ENCODE measurements at places on chromosomes 2 and 18. TPM values are rescaled to one million over a fixed set of nuclear protein-coding genes. Genes with fewer than 3 reads are reported as not detected.

Gene IL36A
- total RNA-seq = not detected

Gene NOL4
- total RNA-seq = not detected

DNA sequence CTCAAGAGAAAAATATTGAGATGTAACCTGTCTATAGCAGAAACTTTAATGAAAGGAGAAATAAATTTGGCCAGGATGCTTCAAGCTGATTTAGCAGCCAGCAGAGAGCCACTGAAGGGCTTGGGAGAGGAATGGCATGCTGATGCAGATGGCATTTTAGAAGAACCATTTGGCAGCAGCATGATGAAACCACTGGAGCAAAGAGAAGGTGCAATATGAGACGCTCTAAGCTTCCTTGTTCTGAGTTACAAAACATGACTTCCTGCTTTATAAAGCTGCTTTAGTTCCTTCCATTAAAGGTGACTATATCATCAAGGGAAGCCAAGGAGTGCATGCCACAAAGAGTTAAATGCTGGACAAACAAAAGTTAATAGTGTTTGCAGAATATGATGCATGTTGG, 189.7 kb downstream of the PID1 start:
- no peak for DNase-seq
- H3K36me3 ChIP-seq = no peaks in the 10 kb centered on the region
- no peak overlapping the region for H3K27ac ChIP-seq
- H3K4me1 ChIP-seq = no peaks in the 10 kb centered on the region
- H3K4me3 ChIP-seq = no peak overlapping the region

Gene TCF23
- total RNA-seq = not detected

DNA sequence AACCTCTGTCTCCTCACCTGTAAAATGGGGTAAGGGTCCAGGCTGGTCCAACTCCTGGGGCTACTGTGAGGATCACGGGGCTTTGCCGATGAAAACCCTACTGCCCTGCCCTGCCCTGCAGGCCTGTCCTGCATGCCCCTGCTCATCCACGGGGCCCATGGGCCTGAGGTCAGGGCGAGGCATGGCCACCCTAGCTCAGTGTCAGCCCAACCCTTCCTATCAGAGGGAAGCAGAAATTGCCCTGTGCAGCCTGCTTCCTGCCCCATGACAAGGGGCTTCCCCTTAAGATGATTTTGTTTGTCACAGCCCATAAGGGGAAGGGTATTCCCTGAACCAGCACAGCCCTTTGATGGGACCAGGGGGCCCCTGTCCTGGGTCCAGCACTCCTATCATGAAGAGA, 353.6 kb upstream of the ID2 start:
- DNase-seq = no peak
- H3K4me1 ChIP-seq = peaks cover 7% of the 10 kb centered on the region
- no peak overlapping the region for H3K4me3 ChIP-seq
- H3K36me3 ChIP-seq = no peaks in the 10 kb centered on the region
- H3K27me3 ChIP-seq = no peaks in the 10 kb centered on the region

GRCh38 chr18:74959216-74959615, 249.7 kb downstream of the PTGR3 start:
- no peaks in the 10 kb centered on the region for H3K27me3 ChIP-seq
- H3K27ac ChIP-seq = no peak overlapping the region
- peaks cover 10% of the 10 kb centered on the region for H3K36me3 ChIP-seq
- no peak for DNase-seq
- H3K4me1 ChIP-seq = no peaks in the 10 kb centered on the region

- H3K4me3 ChIP-seq = no peak overlapping the region
- DNase-seq = no peak
- no peak overlapping the region for H3K27ac ChIP-seq
- no peaks in the 10 kb centered on the region for H3K36me3 ChIP-seq
- peaks cover 30% of the 10 kb centered on the region for H3K4me1 ChIP-seq
- no peaks in the 10 kb centered on the region for H3K27me3 ChIP-seq
Observed at GRCh38 chr2:96877631-96878092, 7.8 kb upstream of the SEMA4C start.

Gene SPATA3
- not detected for total RNA-seq

Gene SLC9A4
- total RNA-seq = not detected

Gene TEKT4
- total RNA-seq = 0.19 TPM

Gene SNRNP200
- 106 TPM for total RNA-seq

GRCh38 chr2:7906431-7906830, 775.4 kb upstream of the ID2 start:
- no peak for DNase-seq
- H3K36me3 ChIP-seq = no peaks in the 10 kb centered on the region
- H3K27ac ChIP-seq = no peak overlapping the region
- no peaks in the 10 kb centered on the region for H3K4me1 ChIP-seq

DNA sequence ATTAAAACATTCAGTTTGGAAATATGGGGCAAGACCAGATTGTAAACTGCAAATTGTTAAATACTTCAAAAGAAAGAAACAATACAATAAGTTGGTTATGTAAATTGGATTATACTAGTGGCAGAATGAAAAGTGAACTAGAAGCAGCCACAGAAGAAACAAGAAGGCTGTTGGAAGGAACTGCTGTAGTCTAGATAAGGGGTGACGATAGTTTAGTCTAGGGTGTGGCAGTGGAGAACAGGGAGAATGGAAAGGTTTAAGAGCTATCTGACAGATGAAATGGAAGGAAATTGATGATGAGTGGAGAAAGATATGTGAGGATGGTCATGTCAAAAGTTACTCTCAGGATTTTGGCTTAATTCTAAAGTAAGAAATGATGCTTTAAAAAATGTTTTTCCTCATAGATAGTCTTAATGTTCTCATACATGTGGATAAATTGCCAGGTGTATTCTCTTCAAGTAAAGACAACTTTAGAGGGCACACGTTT, 179.7 kb downstream of the GPD2 start:
- no peaks in the 10 kb centered on the region for H3K27me3 ChIP-seq
- no peak for DNase-seq
- no peak overlapping the region for H3K4me3 ChIP-seq

GRCh38 chr2:212940816-212941215, 210.6 kb downstream of the IKZF2 start:
- no peak for DNase-seq
- H3K36me3 ChIP-seq = no peaks in the 10 kb centered on the region
- H3K4me1 ChIP-seq = peaks cover 21% of the 10 kb centered on the region
- no peak overlapping the region for H3K4me3 ChIP-seq
- H3K27me3 ChIP-seq = no peaks in the 10 kb centered on the region

DNA sequence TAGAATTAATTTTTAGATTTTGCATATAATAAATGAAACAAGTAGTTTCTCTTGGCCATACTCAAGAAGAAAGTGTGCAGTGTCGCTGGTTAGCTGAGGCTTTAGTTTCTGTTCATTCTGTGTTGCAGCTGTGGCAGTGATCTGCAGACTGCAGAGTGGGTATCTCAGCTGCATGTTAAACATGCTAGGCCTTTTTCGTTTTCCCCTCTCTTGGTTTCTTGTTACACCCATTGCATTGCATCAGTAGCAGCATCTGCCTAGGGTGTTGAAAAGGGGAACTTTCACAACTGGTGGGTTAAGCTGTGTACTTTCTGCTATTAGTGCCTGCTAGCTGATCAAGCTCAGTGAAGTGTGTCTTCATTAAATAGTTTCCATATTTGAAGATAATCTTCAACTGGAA, 51.3 kb downstream of the ACSL3 start:
- no peak overlapping the region for H3K4me3 ChIP-seq
- peaks cover 11% of the 10 kb centered on the region for H3K36me3 ChIP-seq
- H3K27me3 ChIP-seq = no peaks in the 10 kb centered on the region
- H3K4me1 ChIP-seq = peaks cover 49% of the 10 kb centered on the region

GRCh38 chr2:241495172-241496002, 13.0 kb downstream of the STK25 start:
- no peak for DNase-seq
- no peak overlapping the region for H3K27ac ChIP-seq
- H3K4me1 ChIP-seq = no peaks in the 10 kb centered on the region

- H3K36me3 ChIP-seq = no peaks in the 10 kb centered on the region
- no peak overlapping the region for H3K27ac ChIP-seq
- no peak overlapping the region for H3K4me3 ChIP-seq
- DNase-seq = no peak
- H3K27me3 ChIP-seq = no peaks in the 10 kb centered on the region
Observed at GRCh38 chr18:53795061-53795460, 429.4 kb downstream of the MBD2 start.

GRCh38 chr2:42796427-42797248, 4.3 kb upstream of the HAAO start:
- no peaks in the 10 kb centered on the region for H3K27me3 ChIP-seq
- H3K36me3 ChIP-seq = no peaks in the 10 kb centered on the region
- H3K4me1 ChIP-seq = peaks cover 50% of the 10 kb centered on the region
- H3K4me3 ChIP-seq = no peak overlapping the region

Gene STEAP3
- 4.6 TPM for total RNA-seq

DNA sequence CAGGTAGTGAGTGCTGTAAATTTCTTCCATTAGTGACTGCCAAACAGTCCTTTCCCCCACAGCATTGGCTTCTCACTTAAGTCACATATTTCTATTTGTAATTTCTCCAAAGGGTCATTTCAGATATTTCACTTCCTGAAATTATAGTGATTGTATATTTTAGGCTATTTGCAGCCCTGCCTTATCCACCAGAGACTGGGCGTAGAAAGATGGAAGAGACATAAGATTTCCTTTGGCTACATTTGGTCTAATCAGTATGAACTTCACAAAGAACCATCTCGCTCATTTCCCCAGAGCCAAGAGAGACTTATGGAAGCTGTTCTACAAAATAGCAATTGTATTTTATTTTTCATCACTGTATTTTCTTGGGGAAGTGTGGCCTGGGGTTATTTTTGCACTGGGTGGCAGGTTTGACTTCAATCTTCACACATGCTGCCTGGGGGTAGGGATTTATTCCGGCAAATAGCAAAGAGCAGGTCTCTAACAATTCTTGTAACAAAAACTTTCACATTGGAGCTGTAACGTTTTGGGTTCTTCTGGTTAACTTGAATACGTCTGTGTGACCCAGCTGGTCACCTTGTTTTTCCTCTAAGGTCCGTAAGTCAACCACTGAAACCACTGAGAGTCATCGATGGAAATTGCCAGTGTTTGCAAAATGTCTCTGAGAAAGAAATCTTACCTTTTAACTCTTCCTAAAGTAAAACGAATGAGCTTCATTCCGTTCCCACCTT, 170.6 kb upstream of the SERPINE2 start:
- no peak for DNase-seq
- H3K27me3 ChIP-seq = no peaks in the 10 kb centered on the region
- peaks cover 24% of the 10 kb centered on the region for H3K4me1 ChIP-seq
- no peak overlapping the region for H3K27ac ChIP-seq

GRCh38 chr2:200615247-200615646, 29.4 kb downstream of the AOX1 start:
- no peak overlapping the region for H3K27ac ChIP-seq
- H3K4me3 ChIP-seq = no peak overlapping the region
- peaks cover 38% of the 10 kb centered on the region for H3K36me3 ChIP-seq
- H3K27me3 ChIP-seq = no peaks in the 10 kb centered on the region

- DNase-seq = peak; percentile 68
- H3K36me3 ChIP-seq = no peaks in the 10 kb centered on the region
- no peak overlapping the region for H3K4me3 ChIP-seq
- no peaks in the 10 kb centered on the region for H3K27me3 ChIP-seq
Observed at GRCh38 chr2:635687-636621, 41.3 kb downstream of the TMEM18 start.

- no peak for DNase-seq
- H3K36me3 ChIP-seq = peaks cover 4% of the 10 kb centered on the region
- H3K4me1 ChIP-seq = no peaks in the 10 kb centered on the region
- no peak overlapping the region for H3K4me3 ChIP-seq
- H3K27ac ChIP-seq = no peak overlapping the region
- H3K27me3 ChIP-seq = no peaks in the 10 kb centered on the region
Observed at GRCh38 chr18:13409026-13409425, 190.5 kb downstream of the LDLRAD4 start.

Gene DUSP19
- 5.4 TPM for total RNA-seq

DNA sequence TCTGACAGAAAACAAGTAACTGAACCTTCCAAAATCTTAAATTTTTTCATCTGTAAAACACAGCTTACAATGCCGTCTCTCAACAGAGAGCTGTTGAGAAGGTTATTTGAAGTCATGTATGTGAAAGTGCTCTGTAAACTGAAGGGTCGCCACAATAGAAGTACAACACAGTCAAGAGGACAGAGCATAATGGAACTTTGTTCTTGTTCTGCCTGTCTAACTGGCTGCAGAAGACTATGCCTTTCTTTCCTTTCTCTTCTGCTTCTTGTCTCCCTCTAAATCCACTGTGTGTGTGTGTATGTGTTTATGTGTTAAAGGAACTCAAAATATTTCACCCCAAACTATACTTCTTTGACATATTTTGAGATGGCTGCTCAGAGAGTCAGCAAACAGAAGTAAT, 365.8 kb upstream of the RND3 start:
- no peak overlapping the region for H3K27ac ChIP-seq
- no peaks in the 10 kb centered on the region for H3K4me1 ChIP-seq
- no peaks in the 10 kb centered on the region for H3K36me3 ChIP-seq
- H3K27me3 ChIP-seq = no peaks in the 10 kb centered on the region
- H3K4me3 ChIP-seq = no peak overlapping the region

- no peaks in the 10 kb centered on the region for H3K27me3 ChIP-seq
- H3K27ac ChIP-seq = no peak overlapping the region
- H3K4me3 ChIP-seq = no peak overlapping the region
Observed at GRCh38 chr2:206383669-206384068, 59.7 kb upstream of the ADAM23 start.

Gene RTKN
- total RNA-seq = 13.9 TPM

- no peak for DNase-seq
- H3K27me3 ChIP-seq = no peaks in the 10 kb centered on the region
- H3K36me3 ChIP-seq = no peaks in the 10 kb centered on the region
Observed at GRCh38 chr18:56473400-56474024, 164.9 kb downstream of the TXNL1 start.

DNA sequence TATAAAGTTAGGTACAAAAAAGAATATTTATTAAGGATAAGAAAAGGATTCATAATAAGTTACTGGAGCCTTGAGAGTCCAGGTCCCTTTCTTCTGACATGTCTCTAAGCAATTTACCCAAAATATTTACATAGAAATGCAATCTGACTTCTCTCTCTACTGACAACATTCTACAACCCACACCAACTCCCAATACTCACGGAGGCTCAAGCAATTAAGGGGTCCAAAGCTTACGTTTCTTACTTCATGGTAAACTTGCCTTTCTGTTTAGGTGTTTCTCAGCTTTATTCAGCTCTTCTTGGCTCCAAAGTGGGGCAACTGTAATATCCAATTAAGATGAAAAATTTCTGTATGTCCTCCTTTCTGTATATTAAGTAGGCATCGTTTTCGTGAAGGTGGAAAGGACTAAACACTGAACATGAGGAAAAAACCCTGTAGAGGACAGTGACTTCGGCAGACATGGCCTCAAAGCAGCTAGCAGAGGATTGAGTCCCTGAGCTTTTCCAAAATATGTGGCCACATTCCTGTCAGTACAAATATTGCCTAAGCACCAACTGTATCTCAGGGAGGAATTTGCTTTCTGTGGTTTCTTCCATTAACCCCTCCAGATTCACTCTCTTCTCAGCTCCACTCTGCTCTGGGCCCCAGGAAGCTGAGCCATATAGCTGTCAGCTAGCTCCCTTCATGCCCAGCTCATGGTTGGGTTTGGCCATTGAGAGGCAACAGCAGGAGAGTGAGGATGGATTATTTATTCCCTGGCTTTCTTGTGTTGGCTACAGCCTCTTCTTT, 67.9 kb upstream of the GLS start:
- H3K27ac ChIP-seq = no peak overlapping the region
- no peaks in the 10 kb centered on the region for H3K36me3 ChIP-seq
- DNase-seq = no peak
- no peak overlapping the region for H3K4me3 ChIP-seq
- no peaks in the 10 kb centered on the region for H3K27me3 ChIP-seq
